ENCODE measurements at places on chromosomes 2 and 18.

DNA sequence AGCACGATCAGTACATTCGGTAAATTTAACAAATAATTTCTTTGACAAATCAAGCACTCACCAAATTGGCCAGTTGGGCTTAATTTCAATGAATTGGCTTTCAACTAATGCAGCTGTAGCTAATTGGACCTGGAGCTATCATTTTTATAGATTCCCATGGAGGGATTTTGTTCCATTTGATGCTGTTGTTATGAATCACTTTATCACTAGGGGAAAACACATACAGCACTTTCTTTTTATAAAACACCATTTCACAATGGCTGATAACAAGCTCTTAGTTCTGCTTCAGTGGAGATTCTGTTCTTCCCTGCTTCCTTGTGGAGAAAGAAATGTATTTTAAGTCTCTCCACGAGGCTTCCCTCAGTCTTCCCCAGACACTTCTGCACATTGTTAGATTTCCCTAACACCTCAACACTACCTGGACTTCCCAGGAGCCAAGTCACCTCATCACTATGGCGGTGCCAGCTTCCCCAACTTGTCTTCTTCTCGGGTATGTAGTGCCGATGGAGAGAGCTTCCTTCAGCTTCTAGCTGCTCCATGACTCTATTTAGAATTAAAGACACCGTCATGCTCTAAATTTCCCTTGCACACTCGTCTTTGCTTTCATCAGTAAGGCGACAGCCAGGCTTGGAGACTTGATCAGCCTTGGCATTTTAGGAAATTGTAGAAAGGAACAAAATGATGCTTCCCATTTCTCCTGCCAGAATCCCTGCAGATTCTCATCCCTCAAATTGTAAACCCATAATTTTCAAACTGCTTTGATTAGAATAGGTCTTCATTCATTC, 72.0 kb downstream of the INPP5D start:
- no peak for DNase-seq

DNA sequence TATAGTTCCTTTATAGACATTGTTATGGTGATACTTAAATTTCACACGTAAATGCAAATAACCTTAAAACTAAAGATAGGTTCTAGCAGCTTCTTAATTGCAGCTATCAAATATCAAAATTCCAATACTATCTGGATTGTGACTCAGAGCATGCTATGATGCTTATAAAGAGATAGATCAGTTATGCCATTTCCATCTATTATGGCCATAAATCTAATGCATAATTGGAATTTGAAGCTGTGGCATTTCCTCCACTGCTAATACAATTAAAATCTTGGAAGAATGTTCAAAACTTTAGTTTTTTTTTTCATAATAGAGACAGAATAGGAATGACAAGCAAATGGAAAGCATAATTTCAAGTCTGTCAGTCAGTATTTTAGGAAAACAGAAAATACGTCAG, 220.8 kb upstream of the GALNT5 start:
- no peak for DNase-seq

DNA sequence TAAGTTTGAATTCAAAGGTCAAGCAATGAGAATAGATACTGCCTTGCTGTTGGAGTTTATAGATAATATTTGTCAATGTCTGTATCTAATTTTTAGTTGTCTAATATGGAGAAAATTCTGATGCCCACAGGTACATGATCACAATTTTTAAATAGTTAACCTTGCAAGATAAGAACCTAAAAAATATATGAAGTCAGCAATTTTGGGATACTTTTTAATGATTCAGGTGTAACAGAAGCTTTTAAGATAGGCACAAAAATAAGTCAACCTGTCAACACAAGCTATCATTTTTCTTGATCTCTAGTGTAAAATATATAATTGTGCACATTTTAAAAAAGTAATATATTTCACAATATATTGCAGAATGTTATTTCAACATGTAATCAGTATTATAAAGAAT, 92.5 kb upstream of the IL1R2 start:
- DNase-seq = no peak

DNA sequence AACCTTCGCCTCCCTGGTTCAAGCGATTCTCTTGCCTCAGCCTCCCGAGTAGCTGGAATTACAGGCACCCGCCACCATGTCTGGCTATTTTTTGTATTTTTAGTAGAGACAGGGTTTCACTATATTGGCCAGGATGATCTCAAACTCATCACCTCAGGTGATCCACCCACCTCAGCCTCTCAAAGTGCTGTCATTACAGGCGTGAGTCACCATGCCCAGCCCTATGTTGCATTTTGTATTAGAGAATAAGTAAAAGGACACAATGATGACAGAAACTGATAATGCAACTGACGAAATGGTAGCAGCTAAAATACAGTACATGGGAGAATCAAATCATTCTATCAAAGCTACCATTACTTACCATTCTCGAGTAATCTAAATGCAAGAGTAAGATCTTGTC, 276.7 kb downstream of the DSEL start:
- DNase-seq = no peak

GRCh38 chr2:138081225-138082073, 117.2 kb downstream of the HNMT start:
- no peak for DNase-seq

GRCh38 chr18:7117390-7118355, at the start of gene LAMA1:
LAMA1 (minus strand) TSS chr18:7117797; CDS start chr18:7117720, 77 bp downstream.
- DNase-seq = no peak

DNA sequence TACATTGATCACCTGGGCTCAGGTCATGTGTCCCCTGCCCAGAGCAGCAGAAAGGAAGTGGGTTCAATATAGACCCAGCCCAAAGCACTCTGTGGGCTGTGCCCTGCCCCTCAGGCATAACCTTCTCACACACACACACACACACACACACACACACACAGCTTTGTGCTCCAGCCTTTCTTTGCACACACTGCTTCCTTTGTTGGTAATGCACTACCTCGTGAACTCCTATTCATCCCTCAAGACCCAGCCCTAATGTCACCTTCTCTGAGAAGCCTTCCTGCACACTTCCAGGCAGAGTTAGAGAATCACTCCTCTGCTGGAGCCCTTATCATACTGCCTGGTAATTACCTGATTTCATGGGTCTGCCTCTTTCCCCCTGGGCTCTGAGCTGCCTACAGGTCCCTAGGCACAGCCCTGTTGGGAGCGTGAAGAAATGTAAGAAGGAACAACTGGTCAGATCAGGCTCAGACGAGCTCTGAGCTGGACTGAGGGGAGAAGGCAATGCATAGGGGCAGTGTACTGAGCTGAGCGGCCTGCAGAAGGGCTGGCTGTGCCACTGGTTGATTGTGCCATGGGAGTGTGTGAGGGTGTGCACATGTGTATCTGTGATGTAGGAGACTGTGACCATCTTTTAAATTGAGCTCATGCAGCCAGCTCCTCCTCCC, 210.3 kb downstream of the GLI2 start:
- no peak for DNase-seq

- DNase-seq = peak; percentile 50
Measured at GRCh38 chr2:71082402-71083252, 14.2 kb downstream of the NAGK start.

GRCh38 chr2:86301009-86301408, 36.4 kb downstream of the REEP1 start:
- no peak for DNase-seq

DNA sequence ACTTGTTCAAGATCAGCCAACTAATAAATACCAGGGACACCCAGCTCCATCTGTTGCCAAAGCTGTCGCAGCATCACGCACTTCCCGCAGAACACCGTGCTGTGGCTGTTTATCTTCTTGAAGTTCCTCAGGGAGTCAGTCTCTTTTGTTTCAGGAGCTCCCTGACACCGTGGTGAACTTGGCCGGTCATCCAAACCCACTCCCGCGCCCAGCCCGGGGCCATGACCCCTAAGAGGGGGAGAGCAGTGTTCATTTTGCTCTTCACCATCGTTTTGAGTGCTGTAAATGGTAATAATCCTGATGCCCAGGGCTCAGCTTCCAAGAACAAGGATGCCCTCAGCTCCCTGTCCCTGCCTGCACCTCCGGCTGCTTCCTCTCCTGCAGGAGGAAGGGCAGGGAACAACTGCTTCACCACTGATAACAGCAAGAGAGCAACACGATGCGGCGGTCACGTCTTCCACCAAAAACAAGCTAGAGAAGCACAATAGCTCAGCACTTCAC, 131.4 kb downstream of the SEPTIN10 start:
- DNase-seq = no peak

DNA sequence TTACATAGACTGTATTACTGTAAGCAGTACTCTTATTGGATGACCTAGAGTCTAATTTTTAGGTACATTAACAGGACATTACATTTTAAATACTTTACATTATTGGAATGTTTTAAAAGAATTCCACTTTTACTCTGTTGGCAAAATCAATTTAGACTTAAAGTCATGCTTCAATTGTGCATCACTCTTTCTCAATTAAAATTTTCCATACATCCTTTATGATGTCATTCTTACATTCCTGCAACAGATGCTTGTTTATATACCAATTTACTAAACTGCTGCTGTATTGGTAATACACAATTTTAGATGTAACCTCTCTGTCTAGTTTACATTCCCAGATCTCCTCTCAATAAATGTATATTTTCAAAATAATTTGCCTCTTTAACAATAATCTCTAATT, 440.1 kb downstream of the ZEB2 start:
- no peak for DNase-seq

GRCh38 chr2:156908825-156909224, 348.7 kb upstream of the GALNT5 start:
- DNase-seq = no peak

GRCh38 chr2:99380376-99381010, 43.3 kb downstream of the EIF5B start:
- DNase-seq = no peak

DNA sequence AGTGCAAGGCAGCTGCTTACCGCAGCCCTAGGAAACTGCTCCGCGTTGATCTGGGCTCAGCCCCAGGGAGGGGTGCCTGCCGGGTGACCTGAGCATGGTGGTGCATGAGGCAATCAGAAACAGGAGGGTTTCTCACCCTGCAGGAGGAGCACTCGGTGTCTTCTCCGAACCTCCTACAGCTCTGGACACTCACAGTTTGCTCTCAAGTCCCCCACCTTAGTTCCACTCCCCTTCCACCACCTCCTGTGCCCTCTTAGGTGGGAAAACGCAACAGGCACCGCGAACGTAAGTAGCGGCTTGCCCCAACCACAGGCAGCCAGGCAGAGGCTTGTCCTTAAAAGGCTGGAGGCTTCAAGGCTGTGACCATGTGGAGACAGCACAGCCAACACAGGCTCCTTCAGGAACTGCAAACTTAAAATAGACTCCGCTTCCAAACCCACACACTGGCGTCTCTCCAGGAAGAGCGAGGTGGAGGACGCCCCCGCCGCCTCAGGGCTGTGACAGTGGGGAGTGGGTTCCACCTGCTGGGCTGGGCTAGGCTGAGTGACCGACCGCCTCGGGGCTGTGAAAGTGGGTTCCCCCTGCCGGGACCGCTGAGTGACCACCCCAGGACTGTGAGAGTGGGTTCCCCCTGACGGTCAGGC, 71.6 kb downstream of the NDUFA10 start:
- DNase-seq = no peak

GRCh38 chr2:216873573-216873972, 13.7 kb upstream of the TNP1 start:
- DNase-seq = no peak

- no peak for DNase-seq
Measured at GRCh38 chr2:237898057-237898414, 38.6 kb downstream of the RAMP1 start.

All from activated T-helper 9 cell treated with anti-CD3 and anti-CD28 coated beads, Interleukin-2, amount 50 U/mL, for 16 hours (primary cell).